ENCODE measurements at places on chromosomes 2 and 18. TPM values are rescaled to one million over a fixed set of nuclear protein-coding genes. Genes with fewer than 3 reads are reported as not detected.

The FZD7 gene
- 1.8 TPM for total RNA-seq

The IL36RN gene
- 1.9 TPM for total RNA-seq

The NPHP1 gene
- total RNA-seq: 2.4 TPM

The RAB31 gene
- 47.7 TPM for total RNA-seq

The C2orf66 gene
- under 0.01 TPM for total RNA-seq

The CHST9 gene
- total RNA-seq: 0.38 TPM

The ACVR2A gene
- total RNA-seq: 9.3 TPM

The MCEE gene
- 6.1 TPM for total RNA-seq

The NR4A2 gene
- 0.26 TPM for total RNA-seq

The VSNL1 gene
- 0.64 TPM for total RNA-seq

The RTP5 gene
- total RNA-seq: not detected

The ZNF804A gene
- total RNA-seq: not detected

The HOXD11 gene
- not detected for total RNA-seq
